ENCODE measurements at places on chromosomes 7 and 10. TPM values are rescaled to one million over a fixed set of nuclear protein-coding genes. Genes with fewer than 3 reads are reported as not detected.

DNA sequence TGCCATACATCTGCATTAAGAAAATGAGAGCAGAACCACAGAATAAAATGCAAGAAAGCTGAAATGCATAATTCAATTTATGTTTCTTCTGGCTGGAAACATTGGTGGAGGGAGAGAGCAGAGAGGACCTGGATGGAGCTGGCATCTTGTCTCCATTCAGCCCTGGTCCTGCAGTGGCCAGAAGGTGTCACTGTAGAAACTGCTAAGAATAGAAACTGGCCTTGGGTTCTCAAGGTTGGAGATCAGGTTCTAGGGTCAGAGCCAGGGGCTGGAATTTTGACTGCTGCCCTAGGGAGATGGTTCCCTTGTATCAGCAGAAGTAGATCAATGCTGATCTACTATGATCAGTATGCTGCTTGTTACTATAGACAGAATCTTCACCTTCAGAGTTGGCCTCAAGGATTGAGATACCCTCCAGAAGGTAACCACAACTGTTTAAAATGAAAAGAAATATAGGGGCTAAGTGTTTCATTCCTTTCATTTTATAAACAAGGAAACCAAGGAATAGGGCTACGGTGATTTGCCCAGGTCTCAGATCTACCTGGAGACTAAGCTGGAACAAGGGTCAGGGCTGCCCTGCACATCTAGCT, 13.1 kb downstream of the TAS2R41 start:
- H3K4me1 ChIP-seq, result peaks cover 26% of the 10 kb centered on the region
- DNase-seq, result peak; percentile 40
- H3K27ac ChIP-seq, result no peak overlapping the region
- H3K27me3 ChIP-seq, result no peaks in the 10 kb centered on the region
- no peak overlapping the region for H3K4me3 ChIP-seq

- H3K4me3 ChIP-seq, result no peak overlapping the region
- DNase-seq, result no peak
- peak overlapping the region; percentile 64 for H3K27ac ChIP-seq
- H3K36me3 ChIP-seq, result peaks cover 39% of the 10 kb centered on the region
- no peaks in the 10 kb centered on the region for H3K27me3 ChIP-seq
- H3K4me1 ChIP-seq, result peaks cover 70% of the 10 kb centered on the region
Observed at GRCh38 chr10:22605168-22605567, 109.2 kb downstream of the PIP4K2A start.

The LDB3 gene
- total RNA-seq, result 0.12 TPM

DNA sequence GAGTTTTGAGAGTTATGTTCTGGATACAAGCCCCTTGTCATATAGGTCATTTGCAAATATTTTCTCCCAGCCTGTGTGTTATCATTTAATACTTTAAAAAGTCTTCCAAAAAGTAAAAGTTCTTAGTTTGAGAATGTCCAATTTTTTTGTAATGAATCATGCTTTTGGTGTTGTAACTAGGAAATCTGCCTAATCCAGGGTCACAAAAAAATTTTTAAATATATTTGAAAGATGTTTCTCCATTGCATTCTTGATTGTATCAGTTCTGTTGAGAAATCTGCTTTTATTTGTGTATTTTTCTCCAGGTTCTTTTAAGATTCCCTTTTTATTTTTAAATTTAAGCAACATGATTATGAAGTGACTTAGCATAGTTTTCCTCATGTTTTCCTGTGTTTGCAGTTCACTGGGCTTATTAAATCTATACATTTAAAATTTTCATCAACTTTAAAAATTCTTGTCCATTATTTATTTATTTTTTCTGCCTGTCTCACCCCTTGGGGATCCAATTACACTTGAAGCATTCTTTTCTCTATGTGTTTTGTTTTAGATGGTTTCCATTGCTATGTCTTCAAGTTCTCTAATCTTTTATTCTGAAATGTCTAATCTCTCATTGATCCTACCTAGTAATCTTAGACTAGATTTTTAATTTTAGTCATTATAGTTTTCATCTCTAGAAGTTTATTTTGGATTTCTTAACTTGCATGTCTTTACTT, 47.0 kb downstream of the CCDC71L start:
- H3K36me3 ChIP-seq, result no peaks in the 10 kb centered on the region
- no peak for DNase-seq
- no peaks in the 10 kb centered on the region for H3K4me1 ChIP-seq

DNA sequence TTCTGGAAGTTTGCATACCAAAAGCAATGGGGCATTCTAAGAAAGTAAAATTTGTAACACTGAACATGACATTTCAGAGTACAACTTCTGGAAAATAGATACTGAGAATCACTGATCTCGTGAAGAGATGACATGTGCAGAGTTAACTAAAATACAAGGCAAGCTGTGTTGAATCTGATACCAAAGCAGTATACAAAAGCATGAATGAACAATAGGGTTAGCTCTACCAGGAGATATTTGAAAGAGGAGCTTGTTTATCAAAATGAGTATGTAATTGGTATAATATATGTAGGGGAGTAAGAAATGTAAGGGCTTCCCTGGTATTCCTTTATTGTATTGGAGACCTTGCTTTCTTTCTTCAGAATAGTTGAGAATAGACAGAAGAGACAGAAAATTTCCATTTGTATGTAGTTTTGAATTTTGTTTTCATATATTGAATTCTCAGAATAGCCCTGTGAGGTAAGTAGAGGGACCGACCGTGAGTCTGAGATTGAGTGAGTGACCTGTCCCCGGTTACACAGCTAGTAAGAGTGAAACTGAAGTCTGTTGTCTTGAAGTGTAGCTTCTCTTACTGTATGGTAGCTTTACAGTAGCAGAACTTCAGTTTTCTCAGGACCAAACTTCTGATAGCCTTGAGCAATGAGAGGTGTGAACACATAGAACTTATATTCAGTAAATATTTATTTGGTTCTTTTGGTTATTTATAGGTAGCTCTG, 5.0 kb downstream of the HBP1 start:
- peaks cover 2% of the 10 kb centered on the region for H3K36me3 ChIP-seq

DNA sequence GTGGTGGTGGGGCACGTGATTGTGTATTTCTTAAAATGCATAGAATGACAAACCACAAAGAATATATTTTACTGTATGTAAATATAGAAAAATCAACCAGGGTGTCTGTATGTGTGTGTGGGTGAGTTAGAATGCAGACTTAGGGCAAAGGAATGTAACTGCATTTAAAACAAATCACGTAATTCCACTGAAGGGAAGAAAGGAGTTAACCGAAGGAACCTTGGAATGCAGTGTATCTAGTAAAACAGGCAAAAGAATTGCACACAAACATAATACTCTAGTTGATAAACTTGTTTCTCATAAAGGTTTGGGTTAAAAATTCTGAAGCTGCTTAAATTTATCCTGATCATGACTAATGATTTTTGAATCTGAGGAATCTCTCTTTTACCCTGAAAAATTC, 134.9 kb downstream of the ADRA2A start:
- no peaks in the 10 kb centered on the region for H3K36me3 ChIP-seq
- no peaks in the 10 kb centered on the region for H3K4me1 ChIP-seq
- no peak for DNase-seq
- H3K27me3 ChIP-seq, result peaks cover 6% of the 10 kb centered on the region

The LIPF gene
- not detected for total RNA-seq

DNA sequence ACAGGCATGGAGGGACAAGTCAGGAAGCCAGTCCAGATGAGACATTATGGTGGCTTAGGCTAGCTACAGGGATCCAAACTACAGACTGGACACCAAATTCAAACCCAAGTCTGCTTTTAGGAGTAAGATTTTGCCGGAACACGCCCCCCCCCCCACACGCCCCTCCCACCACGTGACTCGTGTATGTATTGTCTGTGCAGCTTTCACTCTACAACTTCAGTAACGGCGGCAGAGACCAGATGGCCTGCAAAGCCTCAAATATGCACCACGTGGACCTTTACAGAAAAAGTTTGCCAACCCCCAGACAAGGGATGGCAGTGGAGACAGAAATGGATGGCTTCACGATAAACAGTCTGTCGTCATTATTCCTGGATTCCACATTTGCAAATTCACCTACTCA, 14.5 kb downstream of the HIPK2 start:
- peaks cover 56% of the 10 kb centered on the region for H3K4me1 ChIP-seq
- H3K27ac ChIP-seq, result no peak overlapping the region
- H3K36me3 ChIP-seq, result peaks cover 9% of the 10 kb centered on the region
- no peaks in the 10 kb centered on the region for H3K27me3 ChIP-seq
- H3K4me3 ChIP-seq, result no peak overlapping the region

GRCh38 chr7:45543473-45543872, 30.7 kb upstream of the ADCY1 start:
- H3K4me1 ChIP-seq, result peaks cover 2% of the 10 kb centered on the region
- no peak overlapping the region for H3K4me3 ChIP-seq
- no peak overlapping the region for H3K27ac ChIP-seq
- H3K27me3 ChIP-seq, result peaks cover 1% of the 10 kb centered on the region
- no peak for DNase-seq

DNA sequence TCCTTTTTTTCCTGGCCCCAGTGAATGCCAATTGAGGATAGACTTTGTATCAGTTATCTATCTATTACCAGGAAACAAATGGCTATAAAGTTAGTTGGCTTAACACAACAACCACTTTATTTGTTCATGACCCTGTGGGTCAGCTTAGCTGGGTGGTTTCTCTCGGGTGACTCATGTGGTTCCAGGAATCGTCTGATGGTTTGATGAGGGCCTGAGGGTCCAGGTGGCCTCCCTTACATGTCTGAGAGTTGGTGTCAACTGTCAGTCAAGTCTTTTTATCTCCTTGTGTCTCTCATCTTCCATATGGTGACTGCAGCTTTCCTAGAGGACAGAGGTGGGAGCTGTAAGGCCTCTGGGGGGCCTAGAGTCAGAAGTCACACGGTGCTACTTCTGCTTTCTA, 15.3 kb upstream of the MAPK8 start:
- H3K27ac ChIP-seq, result no peak overlapping the region
- H3K4me3 ChIP-seq, result no peak overlapping the region
- H3K4me1 ChIP-seq, result peaks cover 7% of the 10 kb centered on the region
- no peaks in the 10 kb centered on the region for H3K36me3 ChIP-seq

- peaks cover 31% of the 10 kb centered on the region for H3K27me3 ChIP-seq
- DNase-seq, result no peak
- H3K27ac ChIP-seq, result no peak overlapping the region
- no peaks in the 10 kb centered on the region for H3K4me1 ChIP-seq
- H3K36me3 ChIP-seq, result no peaks in the 10 kb centered on the region
Observed at GRCh38 chr7:4951903-4952636, 6.9 kb downstream of the MMD2 start.

The PPP1R3A gene
- not detected for total RNA-seq

The AGAP6 gene
- 11.8 TPM for total RNA-seq

GRCh38 chr10:130782467-130782866, 529.1 kb downstream of the TCERG1L start:
- H3K4me1 ChIP-seq, result no peaks in the 10 kb centered on the region
- H3K4me3 ChIP-seq, result no peak overlapping the region
- H3K36me3 ChIP-seq, result no peaks in the 10 kb centered on the region
- DNase-seq, result no peak
- H3K27me3 ChIP-seq, result no peaks in the 10 kb centered on the region

DNA sequence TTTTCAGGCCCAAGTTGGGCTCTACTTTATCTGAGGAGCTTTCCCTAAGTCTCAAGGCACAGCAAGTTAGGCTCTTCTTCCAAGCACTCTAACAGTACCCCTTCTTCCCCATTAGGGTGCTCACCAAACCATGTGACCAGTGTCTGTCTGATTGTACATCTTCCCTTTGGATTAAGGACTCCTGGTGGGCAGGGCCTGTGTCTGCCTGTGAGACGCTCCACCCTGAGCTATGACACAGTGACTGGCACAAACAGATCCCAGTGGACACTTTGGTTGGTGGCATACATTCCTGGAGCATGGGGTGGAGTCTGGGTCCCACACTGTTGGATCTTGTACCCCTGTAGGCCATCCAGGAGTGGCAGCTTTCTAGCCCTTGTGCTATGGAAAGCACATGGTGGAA, 23.8 kb downstream of the PLPP4 start:
- no peaks in the 10 kb centered on the region for H3K4me1 ChIP-seq
- H3K4me3 ChIP-seq, result no peak overlapping the region
- DNase-seq, result no peak
- H3K27me3 ChIP-seq, result peaks cover 4% of the 10 kb centered on the region

- no peak overlapping the region for H3K4me3 ChIP-seq
- no peak overlapping the region for H3K27ac ChIP-seq
- DNase-seq, result peak; percentile 35
- peaks cover 74% of the 10 kb centered on the region for H3K27me3 ChIP-seq
Observed at GRCh38 chr10:3203016-3203811, 30.6 kb upstream of the PITRM1 start.
